ENCODE measurements at places on chromosomes 7 and 10.

- DNase-seq: no peak
Measured at GRCh38 chr10:124264271-124264670, 154.5 kb downstream of the OAT start.

- DNase-seq: no peak
Measured at GRCh38 chr7:87337331-87337730, 8.1 kb upstream of the CROT start.

GRCh38 chr10:52056291-52056690 lies 257.8 kb upstream of the DKK1 start:
- DNase-seq: no peak

DNA sequence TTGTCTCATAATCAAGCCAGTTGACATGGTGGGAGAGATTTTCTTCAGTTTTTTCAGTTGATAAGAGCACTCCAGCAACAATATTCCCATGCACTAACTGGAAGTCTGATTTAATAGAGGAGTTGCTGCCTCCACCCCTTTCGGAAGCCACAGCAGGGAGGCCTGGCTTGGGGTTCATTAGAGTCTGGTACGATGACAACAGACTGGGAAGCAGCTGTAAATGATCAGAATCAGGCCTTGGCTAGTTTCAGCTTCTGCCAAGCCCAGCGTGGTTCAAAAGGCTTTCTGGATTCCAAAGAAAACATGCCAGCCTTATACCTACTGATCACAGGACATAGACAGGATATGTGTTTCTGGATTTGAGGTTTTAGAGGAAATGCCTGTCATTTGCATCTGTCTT lies 274.0 kb downstream of the CSTF2T start:
- DNase-seq: no peak

GRCh38 chr7:128402356-128402755 lies 7.4 kb downstream of the IMPDH1 start:
- no peak for DNase-seq

DNA sequence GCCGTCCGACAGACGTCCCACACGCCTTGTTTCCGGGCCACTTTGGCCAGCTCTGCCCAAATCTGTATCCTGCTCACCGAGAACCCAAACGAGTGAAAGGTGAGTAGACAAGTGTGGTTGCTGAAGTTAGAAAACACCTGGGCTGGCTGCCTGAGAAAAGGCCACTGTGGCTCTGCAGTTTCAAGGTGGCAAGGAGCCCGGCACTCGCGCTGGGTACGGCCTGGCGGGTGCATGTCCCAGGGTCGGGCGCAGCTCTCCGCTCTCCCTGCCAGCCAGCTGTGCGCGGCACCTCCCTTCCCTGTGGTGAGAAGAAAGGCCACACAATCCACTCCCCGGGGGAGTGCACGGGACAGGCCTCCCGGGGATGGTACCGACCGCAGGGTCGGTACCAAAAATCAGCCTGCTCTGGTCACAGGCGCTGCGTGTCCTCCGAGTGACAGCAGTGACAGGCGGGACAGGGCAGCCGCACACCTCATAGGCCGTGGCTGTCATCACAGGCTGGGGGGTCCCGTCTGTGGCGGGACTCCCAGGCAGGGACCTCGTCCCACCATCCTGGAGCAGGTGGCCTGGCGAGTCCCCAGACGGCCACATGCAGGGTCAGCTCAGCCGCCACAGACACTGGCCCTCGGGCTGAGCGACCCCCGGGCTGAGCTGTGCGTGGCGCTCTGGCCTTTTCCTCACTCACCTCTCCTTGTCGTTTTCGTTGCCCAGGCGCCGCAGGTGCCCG lies 22.8 kb downstream of the CFAP46 start:
- no peak for DNase-seq

GRCh38 chr10:126650161-126650560 lies 20.3 kb downstream of the C10orf90 start:
- DNase-seq: no peak

DNA sequence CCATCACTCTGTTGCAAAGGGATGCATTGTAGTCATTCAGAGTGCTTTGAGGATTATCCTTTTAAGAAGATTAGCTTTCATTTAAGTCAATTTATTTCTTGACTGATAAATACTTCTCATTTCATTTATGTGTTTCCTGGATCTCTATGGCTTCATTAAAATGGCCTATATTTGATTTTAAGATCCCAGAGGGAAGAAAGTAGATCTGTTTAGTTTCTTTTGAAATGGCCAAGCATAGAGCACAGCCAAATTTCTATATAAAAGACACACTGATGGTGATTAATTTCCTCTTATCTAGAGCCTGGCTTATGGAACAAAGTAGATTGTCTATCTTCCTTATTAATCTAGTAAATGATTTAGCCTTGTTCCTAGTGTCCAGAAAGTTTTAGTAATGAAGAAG lies 129.7 kb upstream of the CALCR start:
- DNase-seq: no peak

DNA sequence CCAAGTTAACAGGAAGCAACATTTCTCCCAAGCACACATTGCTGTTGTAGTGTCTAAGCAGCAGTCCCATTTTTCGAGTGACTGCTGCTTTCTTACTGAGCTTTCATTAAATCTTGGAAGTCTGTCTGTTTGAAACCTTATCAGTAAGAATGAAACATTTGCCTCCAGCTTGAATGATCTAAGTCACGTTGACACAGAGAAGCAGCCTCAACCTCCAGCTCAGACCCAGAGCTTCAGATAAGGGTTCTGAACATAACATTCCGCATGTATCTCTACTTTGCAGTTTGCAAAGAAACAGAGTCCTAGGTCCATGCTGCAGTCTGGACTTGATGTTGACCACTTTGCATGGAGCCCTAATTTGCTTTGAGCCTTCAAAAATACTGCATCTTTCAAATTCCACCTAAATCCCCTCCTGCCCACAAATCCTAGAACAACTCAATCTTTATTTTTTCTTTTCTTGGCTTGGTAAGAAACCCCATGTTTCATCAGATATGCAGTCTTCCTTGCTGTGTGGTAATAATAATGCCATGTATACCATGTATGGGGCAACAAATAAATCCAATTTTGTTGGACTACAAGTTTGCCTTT lies 698.7 kb upstream of the IGFBP3 start:
- no peak for DNase-seq

DNA sequence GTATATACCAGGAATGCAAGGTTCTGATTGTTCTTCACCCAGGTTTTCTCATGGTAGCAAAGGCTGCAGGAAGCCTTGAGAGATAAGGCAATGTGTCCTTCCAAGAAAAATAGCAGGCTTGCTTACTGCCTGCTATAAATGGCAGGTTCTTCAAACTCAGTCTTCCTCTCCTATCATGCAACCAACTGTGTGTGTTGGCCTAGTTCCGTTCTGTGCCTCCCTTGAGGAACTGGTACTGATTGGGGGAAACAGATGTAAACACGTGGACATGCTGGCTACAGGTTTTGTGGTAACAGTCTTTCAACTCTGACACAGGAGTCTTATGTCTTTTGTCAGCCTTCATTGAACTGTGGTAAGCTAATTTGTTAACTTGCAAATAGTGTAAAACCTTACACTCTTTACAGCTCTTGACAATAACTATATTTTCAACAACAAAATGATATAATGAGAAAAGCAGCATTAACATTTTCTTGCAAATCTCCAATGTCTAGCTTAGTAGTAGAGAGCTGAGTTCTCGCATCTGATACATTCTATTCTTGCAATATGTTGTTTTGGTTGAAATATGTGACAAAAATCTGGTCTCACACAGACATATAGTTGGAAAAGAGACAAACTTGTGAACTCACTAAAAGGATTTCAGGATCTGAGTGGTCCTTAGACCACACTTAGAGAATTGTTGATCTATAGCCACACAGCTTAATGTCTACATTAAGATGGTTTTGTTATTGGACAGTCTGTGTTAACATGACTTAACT lies 54.7 kb upstream of the LSM8 start:
- DNase-seq: no peak

DNA sequence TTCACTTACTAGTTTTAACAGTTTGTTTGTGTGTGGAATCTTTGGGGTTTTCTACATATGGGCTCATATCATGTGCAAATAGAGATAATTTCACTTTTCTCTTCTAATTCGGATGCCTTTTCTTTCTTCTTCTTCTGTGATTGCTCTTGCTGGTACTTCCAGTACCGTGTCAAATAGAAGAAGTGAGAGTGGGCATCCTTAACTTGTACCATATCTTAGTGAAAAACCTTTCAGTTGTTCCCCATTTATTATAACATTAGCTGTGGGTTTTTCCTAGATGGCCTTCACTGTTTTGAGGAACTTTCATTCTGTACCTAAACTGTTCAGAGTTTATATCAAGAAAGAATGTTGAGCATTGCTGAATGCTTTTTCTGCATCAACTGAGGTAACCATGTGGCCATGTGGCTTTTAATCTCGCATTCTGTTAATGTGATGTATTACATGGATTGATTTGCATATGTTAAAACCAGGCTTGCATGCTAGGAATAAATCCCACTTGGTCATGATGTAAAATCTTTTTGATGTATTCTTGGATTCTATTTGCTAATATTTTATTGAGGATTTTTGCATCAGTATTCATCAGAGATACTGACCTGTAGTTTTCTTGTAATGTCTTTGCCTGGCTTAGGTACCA lies 78.7 kb downstream of the FAM107B start:
- no peak for DNase-seq

- no peak for DNase-seq
Measured at GRCh38 chr7:140677496-140677895, 4.8 kb downstream of the ADCK2 start.

- no peak for DNase-seq
Measured at GRCh38 chr7:157687158-157687557, 350.4 kb downstream of the DNAJB6 start.

- no peak for DNase-seq
Measured at GRCh38 chr10:116838143-116838725, 11.1 kb upstream of the ENO4 start.

GRCh38 chr10:89207181-89207800 lies at the start of gene CH25H:
Gene CH25H, minus strand, starts transcription at chr10:89207317. Its CDS starts 25 bp downstream, at chr10:89207292.
- DNase-seq: peak; percentile 82

DNA sequence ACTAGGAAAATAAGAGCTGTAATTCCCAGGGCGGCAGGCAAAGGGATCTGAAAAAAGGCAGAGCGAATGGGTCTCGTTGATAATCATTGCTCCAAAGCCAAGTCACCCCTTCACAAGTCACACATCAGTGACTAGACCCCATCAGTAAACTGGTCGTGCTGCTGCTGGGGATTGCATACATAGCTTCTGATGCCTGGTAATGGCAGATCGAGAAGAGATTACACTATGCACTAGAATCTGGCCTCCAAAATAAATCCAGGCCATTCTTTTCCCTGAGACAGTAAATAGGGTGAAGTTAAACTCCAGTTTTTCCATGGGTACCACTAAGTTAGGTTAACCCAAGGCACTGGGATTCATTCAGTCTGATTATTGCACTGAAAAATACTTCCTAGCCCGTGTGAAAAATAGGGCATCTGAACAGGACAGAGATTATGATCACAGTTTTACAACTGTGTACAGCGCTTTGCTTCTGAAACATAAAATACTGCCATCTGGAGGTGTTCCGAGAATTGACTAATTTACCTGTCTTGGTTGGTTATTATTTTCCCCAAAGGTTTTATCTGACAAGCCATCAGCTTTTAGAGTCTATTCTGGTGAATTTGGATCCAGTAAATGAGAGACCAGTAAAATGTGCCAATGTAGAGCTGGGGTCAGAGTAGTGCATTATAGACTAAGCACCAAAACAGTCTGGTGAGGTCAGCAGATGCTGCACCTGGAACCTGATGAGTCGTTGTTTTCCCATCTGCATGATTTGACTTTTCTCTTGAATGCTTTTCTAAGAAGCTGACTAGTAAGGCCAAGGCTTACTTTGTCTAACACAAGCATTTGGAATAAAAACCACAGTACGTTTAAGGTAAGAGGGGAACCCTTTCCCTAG lies 82.9 kb upstream of the AFAP1L2 start:
- DNase-seq: peak; percentile 21

GRCh38 chr10:1109795-1110673 lies 53.8 kb downstream of the WDR37 start:
- DNase-seq: peak; percentile 83

DNA sequence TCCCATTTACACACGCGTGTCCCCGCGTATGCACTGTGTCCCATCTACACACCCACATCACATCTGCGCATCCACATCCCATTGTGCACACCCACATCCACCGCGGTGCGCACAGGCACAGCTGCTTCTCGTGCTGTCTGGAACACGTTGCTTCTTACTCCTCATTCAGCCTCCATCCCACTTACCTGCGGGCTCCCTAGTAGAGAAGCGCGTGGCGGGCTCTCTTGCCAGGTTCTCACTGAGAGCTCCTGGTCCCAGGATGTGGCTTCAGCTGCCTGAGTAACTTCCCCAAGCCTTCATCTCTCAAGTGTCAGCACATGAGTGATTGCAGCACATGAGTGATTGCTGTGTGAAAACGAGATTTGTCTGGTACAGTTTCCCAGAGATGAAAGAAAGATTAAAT lies 117.8 kb downstream of the TRRAP start:
- DNase-seq: no peak

DNA sequence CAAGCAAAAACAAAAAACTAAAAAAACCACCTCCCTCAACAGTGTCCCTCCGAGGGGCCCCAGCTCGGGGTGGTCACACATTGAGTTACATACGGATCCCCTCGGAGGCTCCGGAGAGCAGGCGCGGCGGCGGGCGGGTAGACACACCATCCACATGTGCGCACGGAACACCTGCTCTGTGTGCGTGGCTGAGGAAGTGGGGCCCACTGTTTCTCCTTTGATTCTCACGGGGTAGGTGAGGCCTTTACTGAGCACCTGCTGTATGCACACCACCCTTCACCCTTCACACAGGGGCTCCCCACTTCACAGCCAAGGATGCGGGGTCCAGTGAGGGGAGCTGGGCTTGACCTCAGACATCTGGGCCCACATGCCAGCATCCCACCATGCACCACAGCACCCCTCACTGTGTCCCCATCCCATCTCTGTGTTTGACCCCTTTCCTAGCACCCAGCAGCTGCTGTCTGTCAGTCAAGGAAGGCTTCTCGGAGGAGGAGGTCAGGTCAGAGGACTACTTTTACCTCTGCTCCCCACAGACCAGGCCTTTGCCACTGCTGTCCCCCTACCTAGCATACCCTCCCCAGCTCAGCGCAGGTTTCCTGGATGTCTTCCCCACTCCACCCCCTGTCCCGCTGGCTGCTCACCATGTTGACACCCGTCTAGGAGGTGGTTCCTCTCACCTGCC lies 71.1 kb downstream of the MICALL2 start:
- no peak for DNase-seq

- no peak for DNase-seq
Measured at GRCh38 chr10:78455236-78455635, 421.6 kb downstream of the RPS24 start.

DNA sequence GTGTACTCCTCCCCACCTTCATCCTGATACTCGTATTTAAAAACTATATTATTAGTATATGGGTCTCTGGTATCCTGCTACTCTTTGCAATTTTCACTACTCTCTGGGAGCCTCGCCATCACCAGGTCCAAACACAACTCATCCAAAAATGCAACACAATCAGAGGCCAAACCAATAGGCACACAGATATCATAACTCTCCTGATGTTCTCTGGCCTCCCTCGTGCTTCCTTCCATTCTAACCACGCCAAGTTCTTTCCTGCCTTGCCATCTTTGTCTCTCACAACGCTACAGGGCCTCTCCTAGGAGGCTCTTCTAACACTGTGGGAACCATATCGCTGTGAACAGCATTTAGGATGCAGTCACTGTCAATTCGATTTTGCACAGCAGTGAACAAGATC lies 7.3 kb downstream of the RHEB start:
- DNase-seq: no peak

Data from EL (cell line).